ENCODE measurements at places on chromosomes 12 and 14. TPM values are rescaled to one million over a fixed set of nuclear protein-coding genes. Genes with fewer than 3 reads are reported as not detected.

GRCh38 chr12:114744691-114745090, 60.7 kb upstream of the TBX3 start:
- no peaks in the 10 kb centered on the region for H3K27me3 ChIP-seq
- H3K27ac ChIP-seq: no peak overlapping the region
- no peaks in the 10 kb centered on the region for H3K36me3 ChIP-seq
- H3K4me3 ChIP-seq: no peak overlapping the region
- DNase-seq: no peak

- H3K36me3 ChIP-seq: no peaks in the 10 kb centered on the region
- peaks cover 70% of the 10 kb centered on the region for H3K4me1 ChIP-seq
- H3K4me3 ChIP-seq: peak overlapping the region; percentile 41
- no peak for DNase-seq
- peak overlapping the region; percentile 94 for H3K27ac ChIP-seq
Measured at GRCh38 chr12:116508145-116509121, 50.7 kb upstream of the MAP1LC3B2 start.

DNA sequence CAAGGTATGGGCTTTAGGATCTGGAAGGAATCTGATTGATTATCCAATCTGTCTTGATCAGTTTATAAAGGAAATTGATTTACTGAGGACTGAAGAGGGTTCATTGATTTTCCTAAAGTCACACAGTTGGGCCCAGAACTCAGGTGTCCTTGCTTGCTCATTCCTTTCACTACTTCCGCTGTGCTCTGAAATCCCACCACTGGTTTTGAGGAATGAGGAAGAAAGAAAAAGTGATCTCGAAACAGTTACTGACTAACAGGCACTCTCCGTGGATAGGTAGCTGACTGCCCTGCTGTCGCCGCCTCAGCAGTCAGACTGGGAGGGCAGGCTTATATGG, at the start of gene FITM1:
Gene FITM1 (plus strand): TSS at position 280 of the 337 bp plus-strand sequence. CDS start 905 bp downstream, outside the sequence.
- H3K4me3 ChIP-seq: no peak within 1 kb of the TSS
- H3K36me3 ChIP-seq: no peaks in the 10 kb centered on the region
- H3K4me1 ChIP-seq: peaks cover 4% of the 10 kb centered on the region
- DNase-seq: no peak

GRCh38 chr12:94103986-94104385, 44.4 kb upstream of the PLXNC1 start:
- peaks cover 6% of the 10 kb centered on the region for H3K4me1 ChIP-seq
- no peaks in the 10 kb centered on the region for H3K27me3 ChIP-seq
- no peaks in the 10 kb centered on the region for H3K36me3 ChIP-seq
- DNase-seq: no peak

DNA sequence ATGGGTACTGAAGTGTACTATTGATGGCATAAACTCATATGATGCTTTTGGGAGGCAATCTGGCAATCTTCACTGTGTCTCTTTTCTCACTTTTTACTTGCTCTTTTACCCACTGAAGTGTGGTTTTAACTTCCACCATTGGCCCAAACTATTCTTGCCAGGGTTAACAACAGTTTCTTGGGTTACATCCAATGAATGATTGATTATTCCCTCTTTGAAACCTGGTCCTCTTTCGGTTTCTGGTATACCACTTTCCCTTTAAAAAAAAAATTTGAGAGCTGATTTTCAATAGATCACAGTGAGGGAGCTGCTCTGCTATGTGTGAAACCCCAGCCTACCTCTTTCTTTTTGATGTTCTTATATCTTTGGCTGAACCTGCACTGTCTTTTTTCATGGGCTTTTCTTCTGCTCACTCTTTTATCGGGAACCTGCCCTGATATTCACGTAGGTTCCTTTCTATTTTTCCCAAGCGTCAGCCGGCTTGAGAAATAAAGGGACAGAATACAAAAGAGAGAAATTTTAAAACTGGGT, 56.1 kb upstream of the OR4E1 start:
- H3K36me3 ChIP-seq: no peaks in the 10 kb centered on the region
- H3K4me1 ChIP-seq: no peaks in the 10 kb centered on the region
- peaks cover 42% of the 10 kb centered on the region for H3K27me3 ChIP-seq
- no peak overlapping the region for H3K27ac ChIP-seq

DNA sequence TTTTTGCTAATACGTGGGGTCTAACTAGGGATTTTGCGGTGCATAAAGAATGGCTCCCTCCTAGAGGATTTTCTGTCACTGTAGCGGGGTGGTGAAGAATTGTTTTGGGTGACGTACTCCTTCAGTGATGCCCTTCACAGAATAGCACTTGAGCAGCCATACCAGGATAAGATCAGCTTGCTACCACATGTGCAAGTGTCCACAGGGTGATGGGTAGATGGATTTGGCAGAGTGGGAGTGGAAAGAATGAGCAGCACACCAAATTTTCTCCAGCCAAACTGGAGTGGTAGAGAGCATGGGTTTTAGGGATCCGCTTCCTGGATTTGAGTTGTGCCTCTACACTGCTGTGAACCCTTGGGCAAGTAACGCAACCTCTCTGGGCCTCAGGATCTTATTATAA, 2.3 kb downstream of the TCP11L2 start:
- no peak overlapping the region for H3K4me3 ChIP-seq
- no peak overlapping the region for H3K27ac ChIP-seq
- DNase-seq: no peak
- H3K36me3 ChIP-seq: no peaks in the 10 kb centered on the region
- peaks cover 9% of the 10 kb centered on the region for H3K4me1 ChIP-seq
- H3K27me3 ChIP-seq: no peaks in the 10 kb centered on the region

DNA sequence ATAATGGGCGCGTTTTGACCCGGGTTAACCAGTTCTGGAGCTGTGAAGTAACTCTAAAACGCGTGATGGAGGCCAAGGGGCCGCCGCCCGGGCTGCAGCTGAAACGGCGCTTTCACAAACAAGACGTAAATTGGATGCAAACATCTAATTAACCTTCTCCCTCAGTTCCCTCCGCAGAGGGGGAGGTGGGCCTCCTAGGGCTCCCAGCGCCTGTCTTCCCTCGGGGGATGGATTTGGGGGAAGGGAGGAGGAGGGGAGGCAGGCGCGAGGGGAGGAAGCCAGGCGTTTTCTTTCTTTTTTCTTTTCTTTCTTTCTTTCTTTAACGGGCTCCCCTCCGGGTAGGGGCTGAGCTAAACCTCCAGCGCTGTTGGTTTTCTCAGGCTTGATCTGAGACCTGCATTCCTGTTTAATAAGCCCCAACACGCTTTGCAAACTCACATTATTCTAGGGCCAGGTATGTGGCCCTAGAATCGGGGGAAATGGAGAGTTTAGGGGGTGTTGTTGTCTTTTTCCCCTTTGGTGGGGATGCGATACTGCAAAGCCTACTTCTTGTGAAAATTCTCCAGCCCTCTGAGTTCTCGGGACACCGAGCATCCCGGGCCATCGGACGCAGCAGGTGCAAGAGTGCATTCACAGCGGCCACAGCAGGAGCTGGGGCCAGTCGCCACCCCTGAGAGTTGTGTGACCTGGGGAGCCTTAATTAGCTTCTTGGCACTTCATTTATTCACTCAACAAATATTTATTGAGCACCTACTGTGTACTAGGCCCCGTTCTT, 43.6 kb upstream of the LHX5 start:
- no peaks in the 10 kb centered on the region for H3K4me1 ChIP-seq
- no peak overlapping the region for H3K4me3 ChIP-seq
- DNase-seq: no peak
- H3K27me3 ChIP-seq: peaks cover 50% of the 10 kb centered on the region
- no peak overlapping the region for H3K27ac ChIP-seq

DNA sequence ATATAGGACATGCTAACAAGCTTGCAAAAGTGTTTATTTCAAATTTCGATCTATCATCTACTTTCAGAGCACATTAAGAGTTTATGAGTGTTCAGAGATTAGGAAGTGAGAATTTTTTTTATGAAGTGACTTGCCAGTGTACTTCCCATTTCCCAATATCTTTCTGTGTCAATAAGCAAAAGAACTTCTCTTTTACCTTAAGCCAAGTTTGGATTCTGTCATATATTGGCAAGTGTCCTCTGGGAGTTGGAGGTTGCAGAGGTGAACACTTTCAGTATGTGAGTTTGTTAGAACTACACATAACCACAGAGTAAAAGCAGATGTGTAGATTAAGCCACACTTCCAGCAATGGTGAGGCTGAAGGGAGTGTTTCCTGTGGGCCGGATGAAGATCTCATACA, 16.6 kb upstream of the KLRF1 start:
- no peak for DNase-seq
- H3K4me3 ChIP-seq: no peak overlapping the region
- H3K27me3 ChIP-seq: peaks cover 69% of the 10 kb centered on the region
- no peaks in the 10 kb centered on the region for H3K36me3 ChIP-seq

GRCh38 chr12:115375186-115375991, 691.4 kb upstream of the TBX3 start:
- DNase-seq: no peak
- no peak overlapping the region for H3K27ac ChIP-seq
- H3K27me3 ChIP-seq: no peaks in the 10 kb centered on the region

GRCh38 chr12:114812858-114813761, 129.1 kb upstream of the TBX3 start:
- no peaks in the 10 kb centered on the region for H3K36me3 ChIP-seq
- no peaks in the 10 kb centered on the region for H3K27me3 ChIP-seq
- H3K4me3 ChIP-seq: no peak overlapping the region
- H3K27ac ChIP-seq: no peak overlapping the region
- no peak for DNase-seq

GRCh38 chr12:107096571-107096970, 3.2 kb upstream of the CRY1 start:
- no peaks in the 10 kb centered on the region for H3K27me3 ChIP-seq
- no peak for DNase-seq
- no peaks in the 10 kb centered on the region for H3K36me3 ChIP-seq
- no peak overlapping the region for H3K4me3 ChIP-seq
- peaks cover 18% of the 10 kb centered on the region for H3K4me1 ChIP-seq

- H3K4me1 ChIP-seq: no peaks in the 10 kb centered on the region
- no peak for DNase-seq
- no peak overlapping the region for H3K4me3 ChIP-seq
- H3K36me3 ChIP-seq: no peaks in the 10 kb centered on the region
Measured at GRCh38 chr12:67788118-67788517, 139.6 kb downstream of the DYRK2 start.

DNA sequence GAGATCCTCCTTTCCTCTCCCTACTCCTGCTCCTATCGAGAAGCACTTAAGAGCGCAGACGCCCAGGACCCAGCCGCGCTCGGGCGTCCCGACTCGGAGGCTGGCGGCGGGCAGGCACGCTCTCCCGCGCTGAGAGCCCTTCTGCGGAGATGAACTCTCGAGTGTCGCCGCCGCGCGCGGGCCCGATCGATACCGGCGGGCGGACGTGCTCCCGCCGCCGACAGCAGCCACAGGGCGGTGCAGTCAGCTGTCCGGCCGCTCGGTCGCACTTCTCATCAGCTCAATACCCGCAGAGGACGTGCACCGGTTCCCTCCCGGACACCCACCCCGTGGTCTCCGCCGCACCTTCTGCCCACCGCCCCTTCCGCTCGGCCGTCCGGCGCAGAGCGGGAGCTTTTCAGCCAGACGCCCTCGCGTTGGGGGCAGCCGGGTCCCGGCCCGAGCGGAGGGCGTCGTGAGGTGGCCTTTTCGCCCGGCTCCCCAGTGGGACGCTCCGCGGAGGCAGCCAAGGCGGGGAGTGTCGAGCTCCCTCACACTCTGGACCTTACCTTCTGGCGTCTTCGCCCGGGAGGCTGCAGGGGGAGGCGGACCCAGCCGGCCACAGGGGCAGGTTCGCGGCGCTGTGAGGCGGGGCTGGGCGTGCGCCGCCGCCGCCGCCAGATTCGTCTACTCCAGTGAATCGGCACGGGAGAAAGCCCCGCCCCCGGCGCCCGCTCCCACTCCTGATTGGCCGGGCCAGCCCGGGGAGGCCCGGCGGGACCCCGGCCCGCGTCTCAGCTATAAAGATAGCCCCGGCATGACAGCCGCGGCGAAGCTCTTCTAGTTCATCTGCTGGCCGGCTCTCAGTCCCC, at the start of gene INSM2:
Gene INSM2 (plus strand): TSS at position 808 of the 851 bp plus-strand sequence. CDS start 89 bp downstream, outside the sequence.
- H3K27me3 ChIP-seq: no peaks in the 10 kb centered on the region
- no peaks in the 10 kb centered on the region for H3K36me3 ChIP-seq
- DNase-seq: no peak
- 0 out of 2 replicates have a peak, but pooled peaks cover 7% of the 10 kb centered on the region for H3K4me1 ChIP-seq
- peak within 1 kb of the TSS; percentile 32 for H3K4me3 ChIP-seq

GRCh38 chr14:63288853-63289252, 29.9 kb downstream of the GPHB5 start:
- H3K27ac ChIP-seq: no peak overlapping the region
- H3K36me3 ChIP-seq: no peaks in the 10 kb centered on the region
- H3K4me3 ChIP-seq: no peak overlapping the region
- H3K4me1 ChIP-seq: no peaks in the 10 kb centered on the region
- DNase-seq: no peak

DNA sequence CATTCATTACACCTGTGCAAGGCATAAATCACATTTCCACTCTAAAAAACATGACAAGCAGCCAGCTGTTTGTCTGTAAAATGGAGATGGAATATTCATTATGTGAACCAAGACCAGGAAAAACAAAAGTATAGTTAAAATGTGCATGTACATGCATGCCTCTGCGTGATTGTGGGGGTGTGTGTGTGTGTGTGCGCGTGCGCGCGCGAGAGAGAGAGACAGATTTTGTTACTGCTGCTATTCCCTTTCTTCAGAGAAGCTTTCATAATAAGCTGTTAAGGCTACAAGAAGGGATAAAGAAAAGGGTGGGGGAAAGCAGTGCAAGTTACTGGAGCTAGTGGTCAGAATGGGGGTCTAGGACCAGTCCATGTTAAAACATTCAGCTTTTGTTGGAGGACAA, 430.3 kb downstream of the NAV3 start:
- no peaks in the 10 kb centered on the region for H3K27me3 ChIP-seq
- DNase-seq: no peak
- H3K4me1 ChIP-seq: no peaks in the 10 kb centered on the region
- H3K36me3 ChIP-seq: no peaks in the 10 kb centered on the region
- no peak overlapping the region for H3K27ac ChIP-seq

GRCh38 chr12:90366286-90366685, 588.7 kb downstream of the CCER1 start:
- DNase-seq: no peak
- no peaks in the 10 kb centered on the region for H3K27me3 ChIP-seq
- H3K4me3 ChIP-seq: no peak overlapping the region
- no peak overlapping the region for H3K27ac ChIP-seq

GRCh38 chr14:57988445-57988844, 122.6 kb upstream of the SLC35F4 start:
- H3K4me3 ChIP-seq: no peak overlapping the region
- H3K27me3 ChIP-seq: peaks cover 48% of the 10 kb centered on the region
- DNase-seq: no peak
- no peaks in the 10 kb centered on the region for H3K4me1 ChIP-seq
- H3K27ac ChIP-seq: no peak overlapping the region

DNA sequence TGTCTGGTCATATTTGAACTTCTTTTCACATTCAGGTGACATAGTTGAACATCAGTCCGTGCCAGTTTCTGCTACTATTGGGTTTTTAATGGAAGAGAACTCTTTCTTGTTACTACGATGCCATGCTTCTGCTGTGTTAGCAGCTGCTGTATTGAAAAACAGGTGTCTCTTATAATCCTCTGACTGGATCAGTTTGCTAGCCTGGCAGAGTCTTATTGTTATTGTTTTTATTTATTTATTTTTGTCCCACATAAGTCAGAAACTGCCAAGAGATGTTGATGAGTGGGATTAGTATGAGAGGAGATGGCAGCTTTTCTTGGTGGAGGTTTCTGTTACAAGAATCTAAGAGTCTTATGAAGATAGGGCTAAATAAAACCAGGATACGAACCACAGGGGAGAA, 14.6 kb downstream of the ETV6 start:
- H3K27me3 ChIP-seq: no peaks in the 10 kb centered on the region
- no peak for DNase-seq
- no peaks in the 10 kb centered on the region for H3K36me3 ChIP-seq
- H3K4me3 ChIP-seq: no peak overlapping the region

The PRH2 gene
- total RNA-seq: not detected

The EAPP gene
- total RNA-seq: 32.2 TPM

The DNAJC22 gene
- 27.7 TPM for total RNA-seq

The ACYP1 gene
- 30.7 TPM for total RNA-seq

The TMPRSS12 gene
- not detected for total RNA-seq

The FOXG1 gene
- not detected for total RNA-seq

The GTF2A1 gene
- 39.7 TPM for total RNA-seq

The ADAMTS20 gene
- not detected for total RNA-seq

All from HCT116 (cell line).